Activated gamma-delta T cell treated with Interleukin-2 at 50 U/mL for 16 hours (primary cell): ENCODE measurements at places on chromosomes 4 and X.

GRCh38 chr4:142081025-142081424 is 444.6 kb downstream of the IL15 start:
- no peak for DNase-seq

- no peak for DNase-seq
These were observed 41.5 kb downstream of the SOWAHB start for GRCh38 chr4:76856243-76857073.

GRCh38 chr4:152392079-152392478 is 143.8 kb downstream of the FBXW7 start:
- DNase-seq, result no peak

- no peak for DNase-seq
These were observed 62.4 kb upstream of the BMPR1B start for GRCh38 chr4:94695384-94695783.

GRCh38 chr4:181443021-181443420 is 800.2 kb upstream of the TENM3 start:
- no peak for DNase-seq

DNA sequence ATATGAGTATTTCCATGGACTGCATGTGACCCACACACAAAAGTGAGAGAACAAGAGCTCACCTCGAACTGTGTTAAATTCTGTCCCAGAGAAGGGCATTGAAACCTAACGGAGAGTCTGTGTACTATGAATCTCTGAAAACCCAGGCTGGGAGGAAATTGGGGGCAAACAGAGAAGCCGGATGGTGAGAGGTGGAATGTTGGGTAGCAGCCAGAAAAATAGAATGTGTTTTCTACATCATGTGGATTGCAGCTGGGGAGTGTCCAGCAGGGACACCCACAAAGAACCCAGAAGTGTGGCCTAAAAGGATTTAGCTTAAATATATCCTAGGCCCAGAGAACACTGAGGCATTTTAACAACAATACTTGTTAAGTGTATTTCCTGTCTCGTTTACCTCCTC is 38.6 kb downstream of the MND1 start:
- DNase-seq, result no peak

GRCh38 chrX:137171626-137172025 is 137.8 kb upstream of the GPR101 start:
- no peak for DNase-seq

- no peak for DNase-seq
These were observed 9.1 kb downstream of the USP51 start for GRCh38 chrX:55480390-55481062.

DNA sequence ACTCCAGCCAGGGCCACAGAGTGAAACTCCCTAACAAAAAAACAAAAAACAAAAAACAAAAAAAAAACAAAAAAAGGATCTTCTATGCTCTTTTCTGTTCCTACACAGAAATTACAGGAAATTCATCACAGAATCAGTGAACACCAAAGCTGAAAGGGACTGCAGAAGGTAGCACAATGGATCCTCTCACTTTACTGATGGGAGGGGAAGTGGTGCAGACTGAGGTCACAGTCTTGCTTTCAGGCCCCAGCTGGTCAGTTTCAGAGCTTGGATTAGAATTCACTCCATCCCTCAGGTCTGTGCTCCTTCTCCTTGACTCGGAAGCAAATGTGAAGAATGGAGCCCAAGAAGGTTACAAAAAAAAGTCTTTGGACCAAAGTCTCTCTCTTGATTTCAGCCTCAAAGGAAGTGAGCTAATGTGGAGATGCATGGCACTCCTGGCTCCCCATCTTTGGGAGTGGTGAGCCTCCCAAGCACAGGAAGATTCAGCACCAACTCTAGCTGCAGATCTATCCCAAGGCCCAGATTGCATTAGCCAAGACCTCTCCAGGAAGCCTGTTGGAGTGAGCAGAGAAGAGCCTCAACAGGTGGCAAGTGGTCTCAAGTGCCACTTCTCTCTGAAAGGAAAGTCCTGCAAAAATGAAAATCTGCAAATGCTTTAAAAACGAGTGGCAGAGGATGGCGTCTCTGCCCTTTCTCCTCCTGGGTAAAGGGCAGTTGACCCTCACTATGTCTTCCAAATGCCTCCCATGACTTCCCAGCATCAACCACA is 176.0 kb downstream of the MAML3 start:
- no peak for DNase-seq

- no peak for DNase-seq
These were observed 39.9 kb upstream of the GLRA2 start for GRCh38 chrX:14489437-14489836.

- no peak for DNase-seq
These were observed 26.7 kb upstream of the GPRIN3 start for GRCh38 chr4:89334311-89334710.

- DNase-seq, result no peak
These were observed 149.2 kb downstream of the CHRDL1 start for GRCh38 chrX:110646386-110646785.

DNA sequence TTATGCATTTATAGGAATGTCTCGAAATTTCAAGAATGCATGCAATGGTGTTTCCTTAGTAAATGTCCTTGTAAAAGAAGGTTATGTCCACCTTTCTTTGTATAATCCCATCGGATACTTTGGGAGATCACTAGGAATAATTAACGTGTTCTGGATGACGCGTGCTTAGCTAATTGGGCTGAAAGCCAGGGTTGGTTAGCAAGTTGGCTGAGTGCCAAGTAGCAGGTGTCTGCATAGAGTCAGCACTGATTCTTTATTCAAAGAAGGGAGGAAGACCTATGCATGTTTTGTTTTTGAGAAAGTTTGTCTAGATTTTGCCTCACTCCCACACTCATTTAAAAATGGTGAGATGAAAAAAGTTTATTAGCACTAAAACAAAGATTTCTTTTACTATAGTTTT is 144.6 kb downstream of the SOX3 start:
- DNase-seq, result no peak

GRCh38 chr4:150363721-150364688 is 217.9 kb upstream of the MAB21L2 start:
- no peak for DNase-seq

DNA sequence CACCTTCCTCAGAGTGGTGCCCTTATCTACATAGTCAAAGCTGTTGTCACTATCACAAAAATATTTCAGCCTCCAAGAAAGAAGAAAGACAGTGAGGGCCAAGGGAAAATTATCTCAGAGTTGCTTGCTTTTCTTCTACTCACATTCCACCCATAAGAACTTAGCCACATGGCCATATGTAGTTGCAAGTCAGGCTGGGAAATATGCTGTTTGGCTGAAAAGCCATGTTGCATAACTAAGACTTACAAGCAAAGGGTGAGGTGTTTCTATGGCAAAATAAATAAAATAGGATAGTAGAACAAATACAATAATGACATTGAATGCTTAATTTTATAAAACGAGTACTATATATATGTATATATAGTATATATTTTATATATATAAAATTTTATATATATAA is 365.9 kb upstream of the PABPC4L start:
- DNase-seq, result no peak

DNA sequence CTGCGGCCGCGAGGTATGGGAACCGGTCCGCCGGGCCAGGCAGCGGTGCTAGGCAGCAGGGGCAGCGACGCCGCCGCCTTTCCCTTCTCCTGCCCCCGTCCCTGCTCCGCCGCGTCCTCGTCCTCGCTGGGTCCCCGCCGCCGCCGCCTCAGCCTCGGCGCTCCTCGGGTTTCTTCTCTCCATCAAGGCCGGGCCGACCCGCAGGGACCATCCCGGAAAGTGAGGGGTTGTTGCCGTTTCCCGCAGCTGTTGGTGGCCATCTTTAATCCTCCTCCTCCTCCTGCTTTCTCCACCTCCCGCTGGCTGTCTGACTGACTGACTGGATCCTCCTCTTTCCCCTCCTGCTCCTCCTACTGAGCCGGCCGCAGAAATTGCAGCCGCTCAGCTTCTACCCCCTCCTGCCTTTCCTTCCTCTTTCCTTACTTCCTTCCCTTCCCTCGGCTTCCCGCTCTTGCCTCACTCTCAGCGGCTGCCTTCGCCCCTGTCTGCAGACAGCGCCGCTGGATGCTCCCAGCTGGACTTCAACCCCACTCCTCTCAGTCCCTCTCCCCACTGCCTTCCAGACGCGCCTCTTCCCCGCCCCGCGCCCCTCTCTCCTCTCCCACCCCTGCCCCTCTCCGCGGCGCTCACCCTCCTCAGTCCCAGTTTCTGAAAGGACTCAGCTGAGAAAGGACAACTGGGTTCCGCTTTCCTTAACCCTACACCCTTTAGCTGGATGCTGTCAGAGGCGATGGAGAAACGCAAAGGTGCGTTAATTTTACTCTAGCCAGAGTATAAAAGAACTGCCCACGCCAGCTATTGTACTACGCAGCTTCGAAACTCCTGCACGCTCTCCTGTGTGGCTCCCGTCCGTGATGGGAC is at the start of gene WDFY3:
Gene WDFY3, minus strand, starts transcription at position 309 of the 861 bp plus-strand sequence. CDS start 106,099 bp downstream, outside the sequence.
- no peak for DNase-seq

- DNase-seq, result no peak
These were observed 67.2 kb downstream of the ANK2 start for GRCh38 chr4:113116414-113117357.

DNA sequence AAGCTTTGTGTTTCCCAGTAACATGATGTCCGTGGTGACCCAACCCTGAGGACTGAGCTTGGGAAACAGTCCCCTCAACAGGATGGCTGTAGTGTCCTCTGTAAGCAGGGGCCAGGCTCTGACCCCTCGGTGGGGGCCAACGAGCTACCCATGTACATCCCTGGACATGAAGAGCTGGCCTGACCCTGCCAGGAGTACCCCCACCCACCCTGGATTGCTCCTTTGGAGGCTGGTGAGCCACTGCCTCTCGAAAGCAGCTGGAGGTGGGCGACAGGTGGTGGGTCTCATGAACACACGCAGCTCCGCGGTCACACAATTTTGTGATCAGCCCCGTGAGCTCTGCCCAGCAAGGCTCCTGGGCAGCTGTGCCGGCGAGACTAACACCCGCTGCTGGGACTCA is 33.5 kb downstream of the NSG1 start:
- DNase-seq, result no peak

- no peak for DNase-seq
These were observed 98.7 kb upstream of the KLHL13 start for GRCh38 chrX:118215346-118215745.

DNA sequence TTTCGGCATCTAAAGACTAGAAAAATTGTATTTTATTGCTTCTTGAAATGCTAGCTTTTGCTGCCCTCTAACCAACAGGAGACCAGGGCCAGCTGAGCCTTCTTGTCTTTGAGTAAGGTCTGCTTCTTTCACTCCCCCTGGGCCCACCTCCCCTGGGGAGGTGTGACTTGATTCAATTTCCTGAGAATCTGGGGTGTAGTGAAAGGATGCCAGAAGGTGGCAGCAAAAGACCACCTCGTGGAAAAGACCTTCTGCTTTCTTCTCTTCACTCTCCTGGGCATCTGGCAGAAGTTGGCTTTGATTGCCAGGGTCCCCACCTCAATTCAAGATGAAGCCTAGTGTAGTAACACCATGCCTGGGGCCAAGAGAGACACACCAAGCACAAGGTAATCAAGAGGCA is 96.5 kb upstream of the MAOA start:
- DNase-seq, result peak; percentile 11

DNA sequence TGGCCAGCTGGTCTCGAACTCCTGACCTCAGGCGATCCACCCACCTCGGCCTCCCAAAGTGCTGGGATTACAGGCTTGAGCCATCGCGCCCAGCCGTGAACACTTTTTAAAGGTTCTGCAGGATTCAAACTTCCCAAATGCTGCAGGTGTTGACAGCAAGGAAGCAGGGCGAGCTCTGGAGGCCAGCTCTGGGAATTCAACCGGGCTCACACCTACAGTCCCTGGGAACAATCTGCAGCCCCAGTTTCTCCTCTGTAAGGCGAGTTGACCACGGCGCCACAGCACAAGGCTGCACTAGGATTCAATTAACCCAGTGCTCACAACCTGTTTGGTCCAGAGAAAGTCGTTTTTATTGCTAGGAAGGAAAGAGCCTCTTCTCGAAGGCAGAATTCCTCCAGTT is 1.6 kb downstream of the MTNR1A start:
- DNase-seq, result no peak

GRCh38 chrX:71621603-71622002 is 3.3 kb upstream of the CXCR3 start:
- no peak for DNase-seq

- DNase-seq, result no peak
These were observed 437.6 kb downstream of the IL1RAPL1 start for GRCh38 chrX:29024871-29025270.

- DNase-seq, result no peak
These were observed 186.4 kb upstream of the GALNT7 start for GRCh38 chr4:172982151-172982590.

DNA sequence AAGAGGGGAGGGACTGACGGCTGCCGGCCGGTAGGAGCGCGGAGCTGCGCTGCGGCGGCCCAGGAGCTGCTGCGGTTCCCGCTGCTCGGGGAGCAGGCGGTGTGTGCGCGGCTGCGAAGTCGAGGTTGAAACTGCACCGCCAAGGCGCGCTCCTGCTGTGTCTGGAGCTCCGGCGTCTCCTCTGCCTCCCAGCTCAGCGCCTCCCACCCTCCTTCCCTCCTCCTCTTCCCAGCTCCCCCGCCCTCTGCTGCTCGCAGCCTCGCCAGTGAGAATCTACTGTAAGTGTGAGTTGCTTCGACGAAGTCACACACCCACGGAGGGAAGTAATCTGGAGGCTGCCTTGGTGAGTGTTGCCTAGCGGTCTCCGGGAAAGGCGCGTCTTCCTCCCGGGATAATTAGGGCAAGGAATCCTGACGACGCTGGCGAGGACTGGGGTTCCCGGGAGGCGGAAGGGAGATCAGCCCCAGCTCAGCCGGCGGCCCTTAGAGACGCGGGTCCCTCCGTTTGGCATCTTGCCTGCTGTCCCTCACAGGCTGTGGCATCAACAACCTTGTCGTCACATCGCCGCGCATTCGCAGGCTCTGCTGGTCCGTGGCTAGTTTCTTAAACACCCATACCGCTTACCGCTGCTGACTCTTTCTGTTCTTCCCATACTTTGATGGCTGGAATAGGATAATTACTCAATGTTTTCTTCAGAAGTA is at the start of gene EPHA5:
Gene EPHA5, minus strand, starts transcription at position 159 of the 701 bp plus-strand sequence. CDS start 747 bp downstream, outside the sequence.
- no peak for DNase-seq

GRCh38 chr4:16034010-16034748 is 49.6 kb downstream of the PROM1 start:
- DNase-seq, result no peak

GRCh38 chrX:134908356-134908755 is 82.4 kb upstream of the SMIM10 start:
- DNase-seq, result no peak

DNA sequence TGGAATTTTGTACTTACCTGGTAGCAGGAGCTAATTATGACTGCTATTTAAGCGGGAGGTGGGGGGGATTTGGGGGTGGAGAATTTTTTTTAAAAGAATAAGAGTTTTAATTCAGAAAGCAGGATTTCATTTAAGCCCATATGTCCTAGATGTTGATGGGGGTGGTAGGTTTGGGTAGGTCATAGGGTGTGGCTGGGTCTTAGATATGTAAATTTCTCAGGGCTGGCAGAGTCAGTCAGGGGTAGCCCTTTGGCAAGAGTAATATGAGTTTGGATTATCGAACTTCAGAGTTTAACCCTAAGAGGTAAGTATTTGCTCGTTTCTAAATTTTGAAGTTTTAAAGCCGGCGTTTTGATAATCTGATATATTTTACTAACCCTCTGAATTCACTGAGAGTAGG is 35.2 kb upstream of the COX18 start:
- DNase-seq, result no peak

GRCh38 chrX:153590961-153591956 is 7.7 kb downstream of the CCNQ start:
- no peak for DNase-seq
